ENCODE measurements at places on chromosomes 6 and 20.

- DNase-seq: peak; percentile 65
These were observed at the start of gene IP6K3 for GRCh38 chr6:33746651-33747100. Gene IP6K3 (minus strand): TSS chr6:33746905. CDS start chr6:33735476, 11,429 bp downstream.

DNA sequence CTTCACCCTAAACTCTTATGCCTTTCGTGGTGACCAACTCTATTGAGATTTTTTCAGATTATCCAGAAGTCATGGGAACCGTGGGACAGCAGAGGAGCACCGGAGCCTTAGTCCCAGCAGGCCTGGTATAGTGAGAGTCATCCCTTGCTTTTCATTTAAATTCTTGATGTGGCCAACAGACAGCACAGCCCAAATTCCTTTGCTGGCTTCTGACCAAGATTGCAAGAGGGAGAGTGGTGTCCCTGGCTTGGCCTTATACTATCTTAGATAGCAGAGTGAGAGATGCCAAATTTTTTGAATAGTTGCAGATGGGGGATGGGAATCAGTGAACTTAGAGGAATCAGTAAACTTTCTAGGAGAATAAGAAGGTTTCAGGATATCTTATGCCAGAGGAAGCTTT is 7.8 kb downstream of the STX11 start:
- DNase-seq: peak; percentile 93

DNA sequence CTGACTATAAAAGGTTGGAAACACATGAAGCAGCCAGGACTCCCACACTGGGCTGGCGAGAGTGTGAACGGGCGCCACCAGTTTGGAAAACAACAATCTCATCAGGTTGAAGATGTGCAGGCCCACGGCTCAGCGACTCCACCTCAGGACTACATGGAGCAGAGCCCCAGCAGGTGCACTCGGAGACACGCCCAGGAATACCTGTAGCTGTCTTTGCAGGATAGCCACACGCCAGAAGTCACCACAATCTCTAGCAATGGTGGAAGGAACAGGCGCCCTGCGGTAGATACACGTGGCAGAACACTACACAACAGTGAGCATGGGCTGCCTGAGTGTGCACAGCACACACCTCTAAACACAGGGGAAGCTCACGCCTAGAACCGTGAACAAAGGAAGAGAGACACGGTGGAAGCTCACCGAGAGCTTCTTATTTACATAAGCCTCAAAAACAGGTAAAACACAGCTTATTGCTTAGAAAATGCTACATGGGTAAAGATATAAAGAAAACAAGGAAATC is 28.7 kb upstream of the RPS6KA2 start:
- no peak for DNase-seq

- DNase-seq: no peak
These were observed 278.6 kb upstream of the FLRT3 start for GRCh38 chr20:14616003-14616402.

DNA sequence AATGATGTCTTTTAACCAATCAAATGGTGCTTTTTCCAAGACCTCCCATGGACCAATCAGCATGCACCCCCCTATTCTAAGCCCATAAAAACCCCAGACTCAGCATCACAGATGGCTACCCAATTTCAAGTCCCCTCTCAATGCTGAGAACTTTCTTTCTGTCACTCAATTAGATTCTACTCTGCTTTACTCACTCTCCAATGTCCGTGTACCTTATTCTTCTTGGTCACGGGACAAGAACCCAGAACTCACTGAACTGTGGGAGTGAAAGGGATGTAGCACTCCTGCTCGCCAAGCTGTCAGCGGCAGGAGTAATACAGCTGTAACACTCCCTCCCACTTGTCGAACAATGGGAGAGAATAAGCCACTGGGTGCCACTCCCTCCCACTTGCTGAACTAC is 20.8 kb upstream of the MAP7 start:
- no peak for DNase-seq

All from osteoblast (primary cell).